Activated CD4-positive, alpha-beta memory T cell treated with anti-CD3 and anti-CD28 coated beads for 36 hours (primary cell): ENCODE measurements at places on chromosomes 3 and 15.

- DNase-seq = peak; percentile 79
Measured at GRCh38 chr3:43181202-43181821, 75.4 kb upstream of the POMGNT2 start.

- DNase-seq = no peak
Measured at GRCh38 chr15:100889385-100890050, 9.9 kb downstream of the ALDH1A3 start.

GRCh38 chr3:4776399-4776979 lies 202.7 kb upstream of the BHLHE40 start:
- no peak for DNase-seq

DNA sequence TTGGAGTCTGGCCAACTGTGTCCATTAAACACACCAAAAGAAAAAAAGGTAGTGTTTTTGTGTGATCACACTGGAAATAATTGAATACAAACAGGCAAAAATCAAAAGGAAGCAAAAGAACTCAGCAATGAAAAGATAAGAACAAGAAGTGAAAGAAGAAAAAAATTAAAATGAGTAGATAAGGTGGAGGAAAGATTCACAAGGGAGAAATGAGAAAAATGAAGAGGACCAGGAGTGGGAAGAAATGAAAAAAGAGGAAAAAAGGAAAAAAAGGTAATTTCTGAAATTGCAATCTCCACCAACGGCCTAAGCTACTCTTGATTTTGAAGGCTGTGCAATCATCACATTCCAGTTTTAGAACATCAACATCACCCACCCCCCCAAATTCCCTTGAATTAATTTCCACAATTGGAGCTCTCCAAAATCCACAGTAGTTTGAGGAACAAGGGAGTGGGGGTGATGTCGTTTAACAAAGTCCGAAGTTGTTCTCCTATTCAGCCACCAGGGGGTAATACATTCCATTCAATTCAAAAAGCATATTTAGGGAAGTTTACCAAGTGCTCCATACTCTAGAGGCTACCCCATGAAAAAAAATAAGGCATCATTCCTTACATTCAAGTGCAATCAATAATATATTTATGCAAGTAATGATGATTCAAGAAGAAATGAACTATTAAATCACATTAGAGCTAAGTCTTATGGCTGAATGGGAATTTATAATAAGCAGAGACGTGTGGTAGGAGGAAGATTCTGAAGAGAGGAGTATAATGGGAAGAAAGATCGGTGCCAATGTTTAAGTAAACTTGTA lies 37.4 kb downstream of the ZNF860 start:
- DNase-seq = no peak

GRCh38 chr3:29301332-29302019 lies 20.6 kb downstream of the RBMS3 start:
- DNase-seq = no peak

DNA sequence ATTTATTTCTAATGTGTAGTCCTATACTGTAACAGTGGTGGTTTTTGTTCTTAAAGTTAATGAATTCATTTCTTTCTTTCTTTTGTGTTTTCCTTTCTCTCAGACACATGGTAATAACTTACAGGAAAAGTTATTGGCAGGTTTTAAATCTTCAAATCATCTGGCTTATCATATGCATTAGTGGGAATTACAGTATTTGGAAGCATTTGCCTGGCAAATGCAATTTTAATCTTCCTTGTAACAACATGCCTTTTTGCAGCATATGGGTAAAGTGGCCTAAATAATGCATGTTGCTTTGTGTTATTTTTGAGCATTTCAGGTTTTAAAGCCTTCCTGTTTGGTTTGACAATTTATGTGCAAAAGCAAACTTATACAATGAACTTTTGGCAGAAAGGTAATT lies 66.8 kb downstream of the GALK2 start:
- DNase-seq = no peak

GRCh38 chr3:197218210-197218609 lies 80.2 kb downstream of the DLG1 start:
- DNase-seq = no peak

DNA sequence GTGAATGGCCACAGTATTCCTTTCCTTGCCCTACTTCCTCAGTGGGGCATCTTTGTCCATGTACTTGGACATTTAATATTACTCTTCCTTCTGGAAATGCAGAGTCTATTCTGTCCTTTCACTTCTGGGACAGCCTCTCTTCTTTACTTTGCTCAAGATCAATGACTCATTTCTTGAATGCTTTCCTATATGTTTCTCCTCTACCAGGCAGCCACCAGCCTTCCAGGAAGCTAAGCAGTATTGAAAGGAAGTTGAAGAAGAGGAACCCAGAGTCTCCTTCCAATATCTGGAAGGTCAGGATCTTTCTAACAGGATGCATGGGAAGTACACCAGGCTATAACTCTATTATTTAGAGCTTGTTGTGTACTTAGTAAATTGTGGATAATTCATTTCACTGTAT lies 182.8 kb downstream of the CD47 start:
- no peak for DNase-seq

GRCh38 chr3:37945807-37946530 lies 44.6 kb upstream of the VILL start:
- no peak for DNase-seq

DNA sequence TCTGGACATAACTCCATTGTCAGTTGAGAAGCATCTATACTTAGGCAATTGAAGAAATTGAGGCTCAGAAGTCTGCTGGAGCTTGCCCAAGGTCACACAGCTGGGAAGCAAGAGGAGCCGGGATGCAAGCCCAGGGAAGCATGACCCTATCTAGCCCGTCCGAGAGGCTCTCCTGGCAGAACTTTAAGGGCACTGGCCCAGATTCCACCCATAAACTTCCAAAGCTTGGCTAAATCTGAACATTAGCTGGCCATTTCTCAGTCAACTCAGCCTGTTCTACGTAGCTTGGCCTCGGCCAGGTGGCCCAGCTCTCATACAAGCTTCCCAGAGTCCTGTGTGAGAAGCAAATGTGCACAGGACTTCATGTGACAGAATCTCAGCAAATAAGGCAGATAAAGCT lies 75.8 kb downstream of the LRIG1 start:
- DNase-seq = no peak

DNA sequence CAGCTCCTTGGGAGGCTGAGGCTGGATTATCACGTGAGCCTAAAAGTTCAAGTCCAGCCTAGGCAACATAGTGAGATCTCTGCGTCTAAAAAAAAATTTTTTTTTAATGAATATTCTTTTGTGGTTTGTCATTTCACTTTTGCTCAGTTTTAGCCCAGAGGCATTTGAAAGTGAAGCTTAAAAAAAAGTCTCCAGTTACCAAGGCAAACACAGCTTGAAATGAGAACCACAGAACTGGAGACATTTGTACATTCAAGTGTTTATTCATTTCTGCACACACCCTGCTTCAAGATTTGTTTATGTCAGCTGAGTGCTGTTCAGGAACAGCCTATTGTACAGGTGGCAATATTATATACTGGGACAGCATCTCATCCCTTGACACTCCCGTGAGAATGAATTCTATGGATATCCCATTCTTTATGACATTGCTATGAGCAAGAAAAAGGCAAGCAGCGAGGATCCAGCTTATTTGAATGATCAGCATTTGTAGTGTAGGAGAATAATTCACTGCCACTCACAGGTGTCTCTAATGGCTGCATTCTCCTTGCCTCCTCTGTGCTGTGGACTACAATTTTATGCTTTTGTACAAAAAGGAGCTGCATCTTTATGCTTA lies 444.8 kb upstream of the GRM7 start:
- no peak for DNase-seq

- DNase-seq = no peak
Measured at GRCh38 chr3:31724116-31724515, 191.4 kb downstream of the STT3B start.

GRCh38 chr15:65521350-65521749 lies 3.9 kb upstream of the DPP8 start:
- no peak for DNase-seq

DNA sequence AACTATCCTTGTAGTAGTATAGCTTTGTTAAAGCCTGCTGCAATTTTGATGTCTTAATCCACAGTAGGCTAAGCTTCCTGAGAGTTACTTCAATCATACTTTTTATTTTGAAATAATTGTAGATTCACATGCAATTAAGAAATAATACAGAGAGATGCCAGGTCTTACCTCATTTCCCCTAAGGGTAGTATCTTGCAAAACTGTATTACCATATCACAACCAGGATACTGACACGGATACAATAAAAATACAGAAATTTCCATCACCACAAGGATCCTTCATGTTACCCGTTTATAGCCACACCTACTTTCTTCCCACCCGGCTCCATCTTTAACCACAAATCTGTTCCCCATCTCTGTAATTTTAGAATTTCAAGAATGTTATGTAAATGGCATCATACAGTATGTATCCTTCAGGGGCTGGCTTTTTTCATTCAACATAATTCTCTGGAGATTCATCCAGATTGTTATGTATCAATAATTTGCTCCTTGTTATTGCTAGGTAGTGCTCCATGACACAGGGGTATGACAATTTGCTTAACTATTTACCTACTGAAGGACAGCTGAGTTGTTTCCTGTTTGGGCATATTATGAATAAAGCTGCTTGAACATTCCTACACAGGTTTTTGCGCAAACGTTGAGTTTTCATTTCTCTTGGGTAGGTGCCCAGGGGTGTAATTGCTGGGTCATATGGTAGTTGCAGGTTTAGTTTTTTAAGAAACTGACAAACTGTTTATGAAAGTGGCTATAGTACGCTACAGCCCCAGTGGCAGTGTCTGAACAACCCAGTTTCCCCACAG lies 21.6 kb downstream of the BDH1 start:
- DNase-seq = no peak

DNA sequence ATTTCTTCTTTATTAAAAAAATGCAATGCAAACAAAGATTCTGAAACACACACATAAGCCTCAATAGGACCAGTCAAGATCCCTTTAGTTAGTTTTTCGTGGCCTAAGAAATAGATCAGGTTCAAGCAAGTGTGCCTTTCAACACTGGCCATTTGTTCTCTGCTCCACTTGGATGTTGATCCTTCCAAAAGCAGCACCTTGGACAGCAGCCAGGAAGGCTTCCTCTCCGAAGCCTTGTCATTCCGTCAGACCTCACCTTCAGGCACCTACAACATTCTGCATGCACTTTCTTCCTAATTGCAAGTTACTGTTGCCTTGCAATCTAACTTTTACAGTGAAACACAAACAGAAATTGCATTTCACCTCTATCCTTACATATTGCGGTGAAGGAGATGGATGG lies 155.9 kb upstream of the FEZF2 start:
- peak; percentile 12 for DNase-seq

DNA sequence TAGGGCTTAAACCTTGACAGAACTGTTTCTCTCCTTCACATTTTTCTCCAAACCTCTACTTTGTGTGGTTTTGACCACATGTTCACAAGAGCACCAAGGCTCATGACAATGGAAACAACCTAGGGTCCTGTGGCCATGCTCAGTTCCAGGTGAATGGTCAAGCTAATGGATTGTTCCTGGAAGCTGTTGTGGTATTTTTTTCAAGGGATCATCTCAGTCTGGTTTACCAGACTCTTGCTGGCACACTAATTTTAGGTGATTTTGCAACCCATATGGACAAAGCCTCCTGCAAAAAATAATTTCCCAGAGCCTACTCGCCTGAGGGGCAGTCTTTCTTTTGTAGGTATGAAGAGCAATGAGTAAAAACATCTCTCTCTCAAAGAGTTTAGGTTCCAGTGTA lies 67.2 kb downstream of the LSAMP start:
- no peak for DNase-seq

DNA sequence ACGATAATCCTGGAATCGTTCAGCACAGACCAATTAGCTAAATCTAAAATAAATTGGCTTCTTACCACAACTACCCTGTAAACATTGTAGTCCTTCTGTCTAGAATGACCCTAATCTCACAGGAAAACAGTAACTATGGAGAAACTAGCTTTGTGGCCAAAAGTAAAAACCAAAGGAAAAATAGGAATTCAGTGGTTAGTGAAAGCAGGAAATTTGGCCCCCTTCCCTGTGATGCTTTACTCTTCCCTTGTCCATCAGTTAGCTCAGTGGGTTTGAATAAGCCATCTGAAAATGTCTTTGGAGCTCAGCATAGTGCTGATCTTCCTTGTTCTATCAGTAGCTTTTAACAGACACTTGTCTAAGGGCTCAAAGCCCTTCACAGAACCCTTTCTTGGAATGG lies 1.6 kb downstream of the NMD3 start:
- DNase-seq = no peak

GRCh38 chr15:33701304-33701696 lies 267.0 kb upstream of the CHRM5 start:
- DNase-seq = no peak

- peak; percentile 73 for DNase-seq
Measured at GRCh38 chr3:72123908-72124441, 339.0 kb upstream of the PROK2 start.

DNA sequence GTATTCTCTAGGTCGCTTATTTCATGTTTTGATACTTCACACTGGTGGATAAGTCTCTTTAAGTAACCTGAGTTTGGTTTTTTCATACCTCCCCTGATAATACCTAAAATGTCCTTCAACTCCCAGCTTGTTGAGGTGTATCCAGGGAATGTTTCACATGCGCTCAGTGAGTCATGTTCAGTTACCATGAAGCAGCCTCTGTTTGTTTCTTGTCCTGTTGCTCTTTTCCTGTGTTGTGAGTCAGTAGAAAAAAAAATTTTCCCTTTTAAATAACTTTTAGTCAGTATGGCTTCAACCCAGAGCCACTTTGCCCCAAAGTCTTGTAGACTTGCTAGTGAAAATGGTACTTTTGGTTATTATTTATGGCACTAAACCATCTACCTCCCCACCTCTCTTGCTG lies 278.4 kb upstream of the ZPLD1 start:
- no peak for DNase-seq

DNA sequence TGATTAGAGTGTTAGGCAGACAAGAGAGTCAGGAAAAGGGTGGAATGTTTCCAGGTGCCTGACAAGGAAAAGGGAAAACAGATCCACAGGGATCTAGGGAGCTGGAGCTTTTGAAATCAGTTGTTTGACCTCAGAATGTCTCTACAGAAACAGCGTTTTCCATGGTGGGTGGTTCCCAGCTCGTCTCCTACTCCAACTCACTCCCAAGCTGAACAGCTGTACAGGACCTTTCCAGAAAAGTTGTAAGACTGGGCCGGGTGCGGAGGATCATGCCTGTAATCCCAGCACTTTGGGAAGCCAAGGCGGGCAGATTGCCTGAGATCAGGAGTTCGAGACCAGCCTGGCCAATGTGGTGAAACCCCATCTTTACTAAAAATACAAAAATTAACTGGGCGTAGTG lies 55.7 kb upstream of the RYK start:
- no peak for DNase-seq

GRCh38 chr3:31984321-31984720 lies 2.8 kb downstream of the ZNF860 start:
- no peak for DNase-seq

DNA sequence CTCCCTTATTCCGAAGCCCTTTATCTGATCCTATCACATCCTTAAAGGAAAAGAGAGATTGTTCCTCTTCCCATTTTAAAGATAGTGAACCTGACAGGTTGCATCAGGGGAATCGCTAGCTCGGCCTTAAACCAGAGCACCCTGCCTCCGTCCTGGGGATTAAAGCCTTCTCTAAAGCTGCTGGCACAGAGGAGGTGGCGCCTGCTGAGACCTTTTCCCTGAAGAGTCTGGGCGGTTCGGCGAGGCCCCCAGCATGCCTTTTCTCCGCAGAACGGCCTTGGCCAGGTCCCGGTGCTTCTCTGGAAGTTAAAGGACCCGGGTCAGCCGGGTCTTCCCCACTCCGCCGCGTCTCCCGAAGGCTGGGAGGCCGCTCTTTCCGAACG lies 593 bp downstream of the FAM219B start:
- DNase-seq = peak; percentile 50
